Stimulated activated CD8-positive, alpha-beta memory T cell treated with anti-CD3 and anti-CD28 coated beads, Interleukin-2, amount 100 ng/mL, for 1 hour (primary cell): ENCODE measurements at places on chromosomes 6 and 20.

DNA sequence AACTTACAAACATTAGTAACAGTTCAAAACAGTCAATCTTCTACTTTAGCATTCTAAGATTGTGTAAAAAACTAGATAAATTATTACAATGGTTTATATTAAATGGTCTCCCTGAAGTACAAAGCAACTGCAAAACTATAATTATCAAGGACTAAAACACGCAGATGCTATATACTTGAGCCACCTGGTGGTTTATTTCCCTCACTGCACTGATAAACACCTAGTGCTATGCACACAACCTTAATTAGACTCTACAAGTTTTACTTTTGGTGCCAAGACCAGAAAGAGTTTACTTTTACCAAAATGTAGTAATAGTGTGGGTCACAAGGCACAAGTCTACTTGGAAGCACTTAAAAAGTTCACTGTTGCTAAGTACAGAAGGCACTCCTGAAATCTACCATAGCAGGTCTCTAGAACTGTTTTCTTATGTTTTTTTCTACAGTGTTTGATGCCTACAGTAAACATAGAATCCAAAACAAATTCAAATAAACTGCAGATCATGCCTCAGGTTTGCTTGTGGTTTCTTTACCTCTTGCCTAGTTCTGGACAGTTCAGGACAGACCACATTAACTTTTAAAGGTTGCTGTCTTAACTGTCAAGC lies 49.2 kb downstream of the GMDS start:
- no peak for DNase-seq

DNA sequence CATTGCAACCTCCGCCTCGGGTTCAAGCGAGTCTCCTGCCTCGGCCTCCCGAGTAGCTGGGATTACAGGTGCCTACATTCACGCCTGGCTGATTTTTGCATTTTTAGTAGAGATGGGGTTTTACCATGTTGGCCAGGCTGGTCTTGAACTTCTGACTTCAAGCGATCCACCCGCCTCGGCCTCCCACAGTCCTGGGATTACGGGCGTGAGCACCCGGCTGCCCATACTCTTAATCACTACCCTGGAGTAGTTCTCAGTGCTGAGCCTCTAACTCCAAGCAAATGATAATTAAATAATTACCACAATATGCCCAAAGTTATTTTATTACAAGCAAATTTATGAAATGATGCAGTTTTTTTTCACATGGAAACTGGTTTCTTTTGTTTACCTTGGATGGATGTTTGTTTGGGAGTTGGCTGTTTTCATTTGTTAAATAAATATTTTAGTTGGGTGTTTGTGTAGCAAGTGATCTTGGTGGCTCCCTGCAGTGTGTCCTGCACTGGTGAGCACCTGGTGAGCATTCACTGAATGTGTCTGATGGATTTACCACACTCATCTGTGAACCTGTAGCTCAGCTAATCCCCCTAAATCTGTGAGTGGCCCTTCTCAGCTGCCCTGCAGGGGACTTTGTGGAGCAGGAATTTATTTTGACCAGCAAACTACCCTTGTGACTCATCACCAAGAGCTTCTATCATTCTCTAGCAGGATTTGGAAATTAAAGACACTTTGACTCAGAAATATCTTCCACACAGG lies 36.9 kb downstream of the UTRN start:
- DNase-seq = no peak

GRCh38 chr20:5592165-5592564 lies 158.0 kb upstream of the SHLD1 start:
- DNase-seq = no peak

DNA sequence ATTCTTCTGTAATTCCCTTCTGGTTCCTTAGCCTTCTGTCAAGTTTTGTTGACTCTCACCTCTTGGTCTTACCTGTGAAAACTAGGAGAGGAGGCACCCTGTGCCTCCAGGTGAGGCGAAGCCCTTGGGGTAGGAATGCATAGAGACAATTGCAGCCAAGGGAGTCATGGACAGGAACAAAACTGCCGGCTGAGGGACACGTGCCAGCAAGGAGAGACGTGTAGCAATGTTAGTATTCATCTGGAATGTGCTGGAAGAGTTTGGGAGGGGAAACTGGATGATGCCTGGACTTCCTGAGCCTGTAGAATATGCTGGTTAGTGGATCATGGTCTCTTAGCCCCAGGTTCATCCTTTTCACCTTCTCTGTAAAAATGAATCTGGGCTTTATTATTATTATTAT lies 3.9 kb upstream of the TIAM2 start:
- no peak for DNase-seq

DNA sequence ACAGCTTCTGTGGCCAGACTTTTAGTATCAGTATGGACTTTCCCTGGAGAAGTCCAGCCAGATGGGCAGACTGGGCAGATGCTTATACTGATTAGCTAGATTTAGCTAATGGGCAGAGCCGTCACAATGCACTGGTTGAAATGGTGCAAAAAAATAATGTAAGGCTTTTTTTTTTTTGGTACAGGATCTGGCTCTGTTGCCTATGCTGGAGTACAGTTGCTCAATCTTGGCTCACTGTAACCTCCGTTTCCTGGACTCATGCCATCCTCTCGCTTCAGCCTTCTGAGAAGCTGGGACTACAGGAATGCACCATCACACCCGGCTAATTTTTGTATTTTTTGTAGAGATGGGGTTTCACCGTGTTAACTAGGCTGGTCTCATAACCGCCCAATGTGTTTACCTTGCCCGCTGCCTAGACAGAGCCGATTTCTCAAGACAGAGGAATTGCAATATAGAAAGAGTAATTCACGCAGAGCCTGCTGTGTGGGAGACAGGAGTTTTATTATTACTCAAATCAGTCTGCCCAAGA lies 16.4 kb upstream of the KIFC1 start:
- no peak for DNase-seq

DNA sequence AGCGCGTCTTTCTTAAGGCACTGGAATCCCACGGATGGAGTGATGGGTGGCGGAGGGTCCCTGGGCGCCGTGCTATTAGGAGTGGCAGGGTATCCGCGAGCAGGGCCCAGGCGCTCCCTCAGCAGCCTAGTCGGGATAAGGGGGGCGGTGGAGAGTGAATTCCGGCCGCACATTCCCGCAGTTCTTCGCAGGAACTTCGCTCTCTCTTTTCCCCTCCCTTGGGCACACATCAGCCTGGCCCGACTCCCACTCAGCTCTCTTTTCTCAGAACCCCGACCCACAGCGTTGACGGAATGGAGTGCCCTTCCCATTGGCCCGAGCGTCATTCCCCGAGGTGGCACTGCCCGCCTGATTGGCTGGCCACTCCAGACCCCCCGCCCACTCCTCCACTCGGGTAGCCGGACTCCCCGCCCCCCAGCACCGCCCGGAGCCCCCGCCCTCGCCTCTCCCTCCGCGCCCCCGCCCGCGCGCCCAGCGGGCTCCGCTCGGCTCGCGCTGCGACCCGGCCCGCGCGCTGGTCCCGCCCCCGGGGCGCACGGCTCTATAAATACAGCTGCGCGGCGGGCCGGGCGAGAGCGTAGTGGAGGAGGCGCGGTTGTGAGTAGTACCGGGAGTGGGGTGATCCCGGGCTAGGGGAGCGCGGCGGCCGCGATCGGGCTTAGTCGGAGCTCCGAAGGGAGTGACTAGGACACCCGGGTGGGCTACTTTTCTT lies at the start of gene ID4:
TSS of gene ID4 (plus strand) at position 572 of the 712 bp plus-strand sequence. CDS start 385 bp downstream, outside the sequence.
- DNase-seq = no peak

DNA sequence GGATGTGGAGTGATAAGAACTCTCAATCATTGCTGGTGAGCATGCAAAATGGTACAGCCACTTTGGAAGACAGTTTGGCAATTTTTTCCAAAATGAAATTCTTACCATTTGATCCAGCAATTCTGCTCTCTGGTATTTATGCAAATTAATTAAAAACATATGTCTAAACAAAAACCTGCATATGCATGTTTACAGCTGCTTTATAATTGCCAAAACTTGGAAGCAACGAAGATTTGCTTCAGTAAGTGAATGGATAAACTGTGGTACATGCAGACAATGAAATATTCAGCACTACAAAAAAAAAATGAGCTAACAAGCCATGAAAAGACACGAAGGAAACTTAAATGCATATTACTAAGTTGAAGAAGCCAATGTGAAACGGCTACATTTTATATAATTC lies 55.5 kb upstream of the SMLR1 start:
- no peak for DNase-seq

GRCh38 chr6:30075094-30075789 lies at the start of gene RNF39:
RNF39 (minus strand) TSS chr6:30075769; CDS start chr6:30075585, 184 bp downstream.
- no peak for DNase-seq

- DNase-seq = no peak
These were observed 12.7 kb upstream of the GMDS start for GRCh38 chr6:2258112-2258511.

DNA sequence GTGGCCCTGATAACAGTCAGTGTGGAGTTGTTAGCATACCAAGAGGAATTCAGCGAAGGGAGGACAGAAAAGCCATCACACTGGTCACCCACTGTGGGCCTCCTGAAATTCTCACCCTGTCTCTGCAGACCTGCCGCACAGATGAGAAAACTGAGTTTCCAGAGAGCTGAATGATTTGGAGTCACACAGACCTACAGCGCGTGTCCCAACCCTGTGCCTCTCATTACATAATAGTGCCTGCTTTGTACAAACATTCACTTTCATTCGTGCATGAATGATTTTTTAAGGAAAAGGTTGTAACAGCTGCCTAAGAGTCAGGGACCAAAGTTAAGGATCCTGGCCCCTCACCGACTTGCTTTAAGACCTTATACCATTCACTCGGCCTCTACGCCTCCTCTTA lies 62.7 kb downstream of the THBS2 start:
- no peak for DNase-seq

GRCh38 chr6:135182071-135183001 lies 1.2 kb downstream of the MYB start:
- no peak for DNase-seq

DNA sequence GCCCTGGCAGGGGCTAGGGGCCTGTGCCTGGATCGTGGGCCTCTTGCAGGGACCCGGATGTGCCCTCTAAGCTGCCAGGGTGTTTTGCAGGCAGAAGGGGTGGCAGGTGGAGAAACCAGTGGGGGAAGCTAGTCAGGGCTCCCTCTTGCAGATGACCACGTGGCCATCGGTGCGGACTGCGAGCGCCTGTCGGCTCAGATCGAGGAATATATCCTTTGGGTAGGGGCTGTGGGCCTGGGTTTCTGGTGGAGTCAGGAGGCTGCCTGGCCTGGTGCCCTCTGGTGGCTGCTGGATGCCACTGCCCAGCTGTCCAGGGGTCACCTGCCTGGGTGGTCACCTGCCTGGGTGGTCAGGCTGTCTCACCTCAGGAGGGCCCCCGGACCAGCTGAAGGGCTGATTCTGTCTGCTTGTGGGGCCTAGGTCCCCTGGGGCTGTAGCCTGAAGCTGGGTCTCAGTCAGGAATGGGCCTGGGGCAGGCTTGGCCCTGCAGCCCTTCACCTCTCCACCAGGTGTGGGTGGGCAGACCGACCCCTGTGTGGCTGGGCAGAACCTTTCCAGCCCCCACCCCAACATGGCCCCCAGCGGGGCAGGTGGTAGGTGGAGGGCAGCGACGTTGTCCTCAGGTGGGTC lies 6.7 kb downstream of the TCEA2 start:
- no peak for DNase-seq

GRCh38 chr6:152124429-152125074 lies 317.1 kb downstream of the ESR1 start:
- DNase-seq = no peak

DNA sequence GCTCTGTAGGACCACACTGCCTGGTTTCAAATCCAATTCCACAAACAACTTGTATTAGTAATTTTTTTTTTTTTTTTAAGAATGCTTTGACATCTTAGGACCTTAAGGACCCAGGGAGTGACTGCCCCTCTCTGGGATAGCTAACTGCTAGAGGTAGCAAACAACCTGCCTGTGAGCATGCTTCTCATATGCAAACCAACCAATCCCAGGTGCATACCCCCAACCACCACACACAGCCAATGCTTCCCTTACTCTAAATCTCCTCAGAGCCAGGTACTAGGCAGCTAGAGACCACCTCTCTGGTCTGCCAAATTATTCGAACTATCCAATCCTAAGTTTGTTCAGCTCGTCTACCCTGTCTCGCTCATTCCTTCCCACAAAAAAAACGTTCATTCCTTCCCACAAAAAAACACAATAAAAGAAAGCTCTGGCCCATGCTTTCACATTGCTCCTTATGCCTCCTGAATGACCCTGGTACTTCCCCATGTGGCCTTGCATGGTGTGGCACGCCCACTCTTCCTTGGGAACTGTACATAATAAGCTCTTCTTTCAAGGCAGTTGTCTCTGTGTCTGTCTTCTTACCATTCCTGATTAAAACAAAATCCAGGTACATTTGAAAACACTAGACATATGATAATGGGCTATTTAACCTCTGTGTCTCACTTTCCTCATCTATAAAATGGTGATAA lies 6.4 kb downstream of the SERAC1 start:
- no peak for DNase-seq

DNA sequence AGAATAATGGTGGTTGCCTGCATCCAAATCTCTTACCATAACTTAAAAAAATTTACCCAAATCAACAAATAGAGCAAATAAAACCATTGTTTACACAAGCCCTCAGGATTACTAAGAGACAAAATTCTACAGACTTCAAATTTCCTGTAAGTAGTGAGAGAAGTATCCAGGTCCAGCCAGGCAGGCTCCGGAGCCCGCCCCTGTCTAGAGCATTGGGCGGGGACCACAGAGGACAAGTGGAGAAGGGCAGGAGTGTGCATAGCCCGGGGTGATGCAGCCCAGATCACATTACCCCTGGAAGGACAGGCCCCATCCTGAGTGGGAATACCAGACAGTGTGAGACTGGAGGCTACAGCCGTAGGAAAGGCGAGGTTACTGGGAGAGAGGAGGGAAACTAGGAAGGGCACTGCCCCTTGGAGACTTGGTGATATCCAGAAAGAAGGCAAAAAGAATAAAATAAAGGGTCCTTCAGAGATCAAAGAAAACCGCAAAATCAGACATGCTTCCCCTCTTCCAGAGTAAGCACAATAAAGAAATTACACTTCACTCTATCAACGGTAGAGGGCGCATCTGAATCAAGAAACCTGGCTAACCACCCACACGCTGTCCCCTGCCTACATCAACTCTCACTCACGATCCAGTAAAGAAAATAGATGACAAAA lies 26.6 kb downstream of the RIN2 start:
- no peak for DNase-seq

- DNase-seq = no peak
These were observed 10.5 kb downstream of the MANBAL start for GRCh38 chr20:37299718-37300528.

DNA sequence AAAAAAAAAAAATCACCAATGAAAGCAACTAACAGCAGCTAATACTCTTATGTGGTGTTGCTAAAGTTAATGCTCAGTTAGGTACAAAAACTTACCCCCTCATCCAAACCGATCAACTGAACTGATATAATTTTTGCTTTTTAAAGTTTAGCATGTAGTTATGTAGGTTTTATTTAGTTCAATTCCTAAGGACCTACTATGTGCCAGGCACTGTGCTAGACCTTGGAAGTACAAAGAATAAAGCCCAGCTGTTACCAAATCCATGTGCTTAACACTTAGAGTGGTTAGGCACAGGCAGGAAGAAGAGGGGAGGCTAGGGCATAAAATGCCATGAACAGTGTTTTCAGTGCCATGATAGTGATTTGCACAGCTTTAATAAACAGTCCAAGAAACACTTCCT lies 85.1 kb downstream of the PDSS2 start:
- no peak for DNase-seq
